HT1080 (cell line): ENCODE measurements at places on chromosomes 2 and 18. TPM values are rescaled to one million over a fixed set of nuclear protein-coding genes. Genes with fewer than 3 reads are reported as not detected.

DNA sequence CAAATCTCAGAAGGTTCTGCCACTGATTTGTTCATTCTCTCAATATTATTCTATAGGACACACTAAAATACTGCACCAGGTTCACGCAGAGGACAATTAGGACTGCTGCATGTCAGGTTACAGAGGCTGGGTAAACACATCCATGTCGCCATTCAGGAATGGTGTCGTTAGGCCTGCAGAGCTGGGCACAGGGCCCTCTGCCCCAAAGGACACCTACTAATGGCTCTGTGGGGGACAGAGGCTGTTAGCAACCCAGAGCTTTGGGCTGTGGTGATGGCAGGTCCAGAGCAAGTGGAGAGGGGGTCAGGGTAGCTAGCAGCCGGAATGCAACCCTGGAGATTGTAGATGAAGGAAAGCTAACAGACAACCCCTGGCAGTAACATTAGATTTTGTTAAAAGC lies 115.9 kb downstream of the TTC32 start:
- no peak for DNase-seq

GRCh38 chr2:109613081-109613921 lies 465 bp downstream of the SEPTIN10 start:
- peak; percentile 38 for DNase-seq

GRCh38 chr2:16644221-16644925 lies 21.3 kb downstream of the CYRIA start:
- peak; percentile 75 for DNase-seq

- DNase-seq, result no peak
Observed at GRCh38 chr2:109196081-109196875, 67.3 kb downstream of the SH3RF3 start.

- no peak for DNase-seq
Observed at GRCh38 chr18:76386886-76387285, 108.2 kb downstream of the ZNF516 start.

DNA sequence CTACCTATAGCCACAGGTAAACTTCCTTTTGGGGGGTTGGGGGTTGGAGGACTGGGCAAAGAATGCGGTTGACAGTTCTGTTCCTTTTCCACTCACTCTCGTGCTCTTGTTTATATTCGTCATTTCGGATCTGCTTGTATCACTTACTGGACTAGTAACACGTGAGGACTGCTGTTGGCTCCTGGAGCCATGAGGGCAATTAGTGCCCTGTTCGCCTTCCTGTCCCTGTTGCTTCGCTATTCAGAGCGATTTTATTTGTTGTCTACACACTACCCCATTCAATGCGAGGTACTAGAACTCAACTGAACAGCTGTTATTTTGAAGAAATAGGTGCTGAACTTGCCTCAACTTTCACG lies 1.1 kb downstream of the KCNJ3 start:
- DNase-seq, result no peak

Gene HMSD
- total RNA-seq, result not detected in 2 replicates

Gene CCL20
- 0.23 and 0.92 TPM in 2 replicates for total RNA-seq
